ENCODE measurements at places on chromosomes 2 and 18.

GRCh38 chr2:207528980-207529329 is 807 bp upstream of the CREB1 start:
- DNase-seq: peak; percentile 72

DNA sequence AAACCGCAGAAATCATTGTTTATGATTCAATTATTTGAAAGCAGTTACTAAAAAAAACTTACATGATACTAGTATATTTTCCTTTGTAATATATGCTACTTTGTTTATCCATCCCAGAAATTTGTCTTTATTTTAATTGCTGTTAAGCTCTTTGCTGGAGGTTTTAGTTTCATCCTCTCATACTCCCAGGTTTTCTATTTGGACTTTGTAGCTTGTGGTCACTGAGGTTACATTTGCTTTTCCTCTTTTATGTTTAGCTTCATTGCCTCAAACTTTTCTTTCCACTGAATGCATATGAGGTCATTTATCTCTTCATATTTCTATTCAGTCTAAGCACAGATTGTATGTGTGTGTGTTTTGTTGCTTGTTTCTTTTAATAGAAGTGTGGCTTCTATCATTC is 89.9 kb downstream of the ERBB4 start:
- DNase-seq: no peak

DNA sequence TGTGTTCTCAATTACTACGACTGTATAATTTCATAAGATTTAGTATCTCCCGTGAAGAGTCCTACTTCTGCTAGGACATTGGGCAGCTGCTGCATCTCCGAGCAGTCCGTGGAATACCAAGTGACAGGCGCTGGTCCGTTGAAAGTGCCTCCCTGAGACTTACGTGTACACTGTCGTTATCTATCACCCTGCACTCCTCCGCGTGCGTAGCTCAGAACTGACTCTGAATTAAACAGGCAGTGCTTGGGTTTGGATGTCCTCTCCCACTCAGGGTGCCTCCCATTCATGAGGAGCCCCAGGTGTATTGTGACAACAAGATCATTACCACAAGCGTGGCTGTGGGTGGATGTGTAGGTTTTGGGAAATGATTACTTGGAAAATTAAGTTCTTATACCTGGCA is 148.4 kb downstream of the SH3RF3 start:
- DNase-seq: no peak

DNA sequence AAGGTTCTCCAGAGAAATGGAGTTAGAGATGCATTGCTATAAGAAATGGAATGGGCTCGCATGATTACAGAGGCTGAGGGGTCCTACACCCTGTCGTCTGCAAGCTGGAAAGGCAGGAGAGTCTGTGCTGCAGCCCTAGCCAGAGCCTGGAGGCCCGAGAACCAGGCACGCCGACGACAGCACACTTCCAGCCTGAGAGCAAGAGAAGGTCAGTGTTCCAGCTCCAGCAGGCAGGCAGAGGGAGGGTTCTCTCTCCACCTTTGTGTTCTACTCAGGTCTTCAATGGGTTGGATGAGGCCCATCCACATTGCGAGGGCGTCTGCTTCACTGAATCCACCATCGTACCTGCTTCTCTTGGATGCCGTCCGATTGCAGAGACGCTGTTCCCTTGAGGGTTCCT is 177.6 kb upstream of the HDAC4 start:
- no peak for DNase-seq

DNA sequence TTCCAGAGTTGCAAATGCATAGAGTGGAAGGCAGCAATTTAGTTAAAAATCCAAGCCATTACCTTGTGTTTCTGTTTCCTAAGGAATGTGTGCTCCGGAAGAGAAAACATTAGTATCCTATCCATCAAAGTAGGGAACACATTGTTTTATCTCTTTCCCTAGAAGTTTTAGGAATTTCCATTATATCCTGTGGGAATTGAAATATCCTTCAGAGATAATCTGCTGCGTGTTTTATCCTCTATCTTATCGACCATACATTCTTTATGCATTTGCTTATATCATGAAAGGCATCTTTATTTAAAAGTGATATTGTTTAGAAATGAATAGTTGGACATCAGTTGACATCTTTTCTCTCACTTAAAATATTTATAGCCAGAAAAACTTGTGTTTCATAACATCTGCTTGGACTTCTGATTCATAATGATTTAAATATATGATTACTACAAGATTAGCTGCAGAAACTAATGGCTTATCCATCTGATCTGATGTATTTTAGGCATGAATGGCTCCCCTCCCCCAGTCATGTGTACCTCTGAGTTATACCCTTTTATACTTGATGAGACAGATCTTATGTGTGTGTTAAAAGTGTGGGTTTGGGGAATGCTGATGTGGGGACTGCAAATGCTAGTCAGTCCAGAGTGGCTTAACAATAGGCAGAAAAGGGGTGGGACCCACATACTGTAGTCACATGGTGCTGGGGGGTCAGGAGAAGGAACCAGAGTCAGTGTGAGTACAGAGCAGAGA is 136.2 kb upstream of the ARHGAP28 start:
- DNase-seq: no peak

DNA sequence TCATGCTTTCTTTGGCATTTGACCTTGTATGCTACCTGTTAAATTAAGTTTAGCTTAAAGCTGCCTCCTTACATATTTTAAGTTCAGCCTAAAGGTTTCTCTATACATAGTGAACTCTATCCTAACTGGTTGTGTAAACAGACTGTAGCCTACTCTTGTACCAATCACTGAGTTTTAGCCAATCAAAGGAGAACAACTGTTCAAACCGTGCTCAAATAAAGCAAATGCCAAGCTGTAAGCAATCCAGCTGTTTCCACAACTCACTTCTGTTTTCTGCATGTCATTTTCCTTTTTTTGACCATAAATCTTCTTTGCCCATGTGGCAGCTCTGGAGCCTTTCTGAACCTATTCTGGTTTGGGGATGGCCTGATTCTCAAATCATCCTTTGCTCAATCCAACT is 1603.8 kb upstream of the ACVR2A start:
- DNase-seq: no peak

DNA sequence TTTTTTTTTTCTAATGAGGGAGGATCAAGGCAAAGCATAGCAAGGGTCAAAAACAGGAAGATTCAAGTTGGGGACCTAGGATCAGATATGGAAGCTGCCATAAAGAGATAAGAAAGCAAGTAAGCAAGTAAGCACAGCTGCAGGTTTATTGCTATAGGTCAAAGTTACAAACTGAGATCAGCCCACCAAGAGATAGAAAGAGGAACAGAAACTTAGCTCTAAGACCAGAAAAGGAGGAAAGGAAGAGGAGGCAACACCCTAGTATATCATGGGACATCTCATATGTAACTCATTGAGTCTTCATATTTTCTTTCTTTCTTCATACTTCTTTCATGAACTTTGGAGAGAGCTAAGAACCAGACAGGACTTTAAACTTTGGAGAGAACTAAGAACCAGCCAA is 295.9 kb upstream of the CRIM1 start:
- no peak for DNase-seq

GRCh38 chr2:130355172-130355577 is 681 bp upstream of the PTPN18 start:
- no peak for DNase-seq

- DNase-seq: no peak
Measured at GRCh38 chr2:131520526-131520925, 7.2 kb upstream of the CCDC74A start.

DNA sequence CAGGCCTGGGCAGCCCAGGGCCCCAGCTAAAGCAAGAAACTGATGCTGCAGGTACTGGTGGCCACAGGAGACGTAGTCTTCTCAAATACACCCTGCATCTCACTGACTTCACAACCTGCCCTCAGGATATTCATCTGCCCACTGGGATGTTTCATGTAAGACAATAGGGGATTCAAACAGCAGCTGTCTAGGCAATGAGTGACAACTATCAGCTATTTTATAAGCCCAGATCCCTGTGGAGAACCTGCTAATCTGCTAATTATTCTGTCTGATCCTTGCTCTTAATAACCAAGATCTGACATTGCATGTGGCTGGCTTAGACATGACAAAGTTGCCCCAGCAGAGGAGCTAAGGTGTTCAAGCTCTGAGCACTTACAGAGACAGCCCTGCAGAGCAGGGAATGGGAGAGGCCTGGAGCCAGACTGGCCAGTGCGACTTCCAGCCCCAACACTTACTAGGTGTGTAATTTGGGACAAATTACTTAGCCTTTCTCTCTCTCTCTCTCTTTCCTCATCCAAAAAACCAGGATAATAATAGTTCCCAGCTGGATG is 28.6 kb downstream of the SIGLEC15 start:
- no peak for DNase-seq

- DNase-seq: no peak
Measured at GRCh38 chr2:173288561-173288960, 66.1 kb upstream of the CDCA7 start.

GRCh38 chr2:60292242-60292641 is 261.2 kb downstream of the BCL11A start:
- no peak for DNase-seq

DNA sequence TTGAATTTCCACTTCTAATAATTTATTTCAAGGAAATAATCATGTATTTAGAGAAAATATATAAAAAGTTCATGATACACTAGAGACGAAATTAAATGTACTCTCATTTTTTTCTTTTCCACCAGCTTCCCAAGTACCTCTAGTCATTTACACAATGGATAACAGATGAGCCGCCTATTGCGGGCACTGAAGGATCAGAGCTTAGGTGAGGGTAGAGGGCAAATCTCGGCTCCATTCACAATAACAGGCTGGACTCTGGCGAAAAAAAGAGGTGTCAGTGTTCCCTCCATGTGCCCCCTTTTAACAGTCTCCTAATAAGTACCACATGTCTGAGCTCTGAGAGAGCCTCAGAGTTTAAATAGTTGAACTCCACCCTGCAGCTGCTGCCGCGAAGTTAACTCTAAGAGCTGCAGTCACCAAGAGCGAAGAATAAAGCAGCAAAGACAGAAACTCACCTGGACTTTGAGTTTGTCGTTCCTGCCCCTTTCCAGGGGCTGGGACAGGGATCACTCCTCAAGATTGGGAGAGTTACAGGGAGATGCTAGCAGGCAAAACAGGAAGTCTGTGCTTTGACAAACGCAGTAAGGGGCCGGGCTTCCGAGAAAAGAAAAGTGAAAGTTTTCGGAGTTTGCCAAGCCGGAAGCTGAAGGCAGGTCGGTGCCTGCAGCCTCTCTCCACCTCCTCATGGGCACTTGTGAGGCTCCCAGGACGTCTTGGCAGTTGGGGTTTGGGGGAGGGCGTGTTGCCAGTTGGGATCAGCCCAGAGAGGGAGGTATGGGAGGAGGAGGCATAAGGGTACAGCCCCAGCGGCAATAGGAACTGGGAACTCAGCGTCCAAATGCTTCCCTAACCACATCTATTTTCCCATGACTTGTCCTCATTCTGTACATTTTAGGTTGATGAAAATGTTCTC is at the start of gene SP110:
SP110 (minus strand) TSS at position 566 of the 913 bp plus-strand sequence. CDS start 3,057 bp downstream, outside the sequence.
- DNase-seq: peak; percentile 78

GRCh38 chr2:69979902-69980807 is 18.7 kb upstream of the ASPRV1 start:
- DNase-seq: no peak

DNA sequence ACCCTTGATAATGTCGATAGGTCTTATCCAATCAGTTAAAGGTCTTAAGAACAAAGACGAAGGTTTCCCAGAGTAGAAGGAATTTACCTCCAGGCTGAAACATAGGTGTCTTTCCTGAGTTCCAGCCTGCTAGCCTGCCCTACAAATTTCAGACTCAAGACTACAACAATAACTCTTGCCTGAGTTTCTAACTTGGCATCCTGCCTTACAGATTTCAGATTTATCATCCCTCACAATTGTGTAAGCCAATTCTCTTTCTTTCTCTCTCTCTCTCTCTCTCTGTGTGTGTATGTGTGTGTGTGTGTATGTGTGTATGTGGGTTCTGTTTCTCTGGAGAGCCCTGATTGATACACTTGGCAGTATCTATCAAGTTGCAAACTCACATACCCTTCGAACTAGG is 37.2 kb upstream of the B4GALT6 start:
- no peak for DNase-seq

DNA sequence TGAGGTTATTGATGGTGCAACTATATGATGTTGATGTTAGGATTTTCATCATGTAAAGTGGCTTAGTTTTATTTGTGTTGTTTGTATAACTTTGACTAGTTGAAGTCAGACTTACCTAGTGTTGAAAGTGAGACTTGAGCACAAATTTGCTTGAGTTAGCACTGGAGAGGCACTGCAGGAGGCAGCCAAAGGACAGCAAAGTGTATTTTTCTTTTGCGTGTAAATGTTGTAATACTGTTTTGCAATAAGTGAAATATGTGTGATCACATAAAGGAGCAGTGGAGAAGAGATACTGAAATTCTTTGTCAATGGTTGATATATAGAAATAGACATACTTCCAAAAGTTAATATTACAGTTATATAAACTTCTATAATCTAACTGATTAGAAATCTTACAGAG is 332.0 kb upstream of the RAB12 start:
- DNase-seq: no peak

DNA sequence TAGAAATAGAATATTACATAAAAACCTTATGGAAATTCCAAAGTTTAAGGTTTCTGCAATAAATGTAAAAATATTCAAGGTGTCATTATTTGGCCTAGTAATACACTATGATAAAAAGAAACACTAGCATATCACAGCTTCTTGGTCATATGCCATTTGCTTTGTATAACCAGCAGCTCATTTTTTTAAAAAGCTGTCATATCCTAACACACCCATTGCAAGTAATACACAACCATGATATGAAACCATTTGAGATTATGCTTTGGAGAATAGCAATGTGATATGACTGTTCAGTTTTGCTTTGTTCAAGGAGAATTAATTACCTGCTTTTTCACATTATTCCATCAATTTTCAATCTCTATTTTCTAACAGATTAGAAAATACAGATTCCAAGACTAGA is 149.0 kb downstream of the IKZF2 start:
- DNase-seq: no peak

GRCh38 chr2:45029215-45029614 is 20.0 kb upstream of the SIX2 start:
- DNase-seq: no peak

DNA sequence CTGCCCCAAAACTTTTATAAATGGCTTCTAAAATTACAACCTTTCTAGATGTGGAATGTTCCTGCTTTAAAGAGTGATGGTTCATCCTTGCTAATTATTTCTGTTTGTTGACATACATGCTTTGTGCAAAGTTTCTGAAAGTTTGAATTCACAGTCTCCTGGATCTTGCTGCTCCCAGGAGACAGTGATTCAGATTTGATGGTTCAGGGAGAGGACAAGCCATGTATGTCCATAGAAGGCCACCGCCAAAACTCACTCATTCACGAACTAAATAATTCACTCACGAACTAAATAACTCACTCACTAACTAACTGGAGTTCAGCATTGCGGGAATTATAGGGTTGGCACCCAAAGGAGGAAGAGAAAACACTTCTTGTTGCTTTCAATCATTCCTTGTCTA is 416.5 kb upstream of the ZEB2 start:
- no peak for DNase-seq
